ENCODE measurements at places on chromosomes 5 and 9.

DNA sequence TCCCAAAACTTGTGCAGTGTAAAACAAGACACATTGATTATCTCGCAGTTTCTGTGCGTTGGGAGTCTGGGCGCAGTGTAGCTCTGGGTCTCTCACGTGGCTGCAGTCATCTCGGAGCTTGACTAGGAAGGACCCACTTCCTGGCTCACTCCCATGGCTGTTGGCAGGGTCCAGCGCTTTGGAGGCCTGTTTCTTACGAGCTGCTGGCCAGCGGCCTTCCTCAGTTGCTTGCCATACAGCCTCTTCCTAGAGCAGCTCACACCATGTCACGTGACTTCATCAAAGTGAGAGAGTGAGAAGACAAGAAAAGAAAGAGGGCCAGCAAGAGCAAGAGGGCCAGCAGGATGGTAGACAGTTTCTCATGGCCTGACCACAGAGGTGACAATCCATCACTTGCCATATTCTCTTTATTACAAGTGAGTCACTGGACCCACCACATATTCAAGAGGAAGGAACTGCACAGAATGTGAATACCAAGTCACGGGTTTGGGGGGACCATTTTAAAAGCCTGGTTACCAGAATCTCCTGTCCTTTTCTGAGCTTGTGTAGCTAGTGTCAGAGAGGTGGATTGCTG is 36.2 kb downstream of the MCCC2 start:
- H3K4me3 ChIP-seq = no peak overlapping the region
- no peaks in the 10 kb centered on the region for H3K27me3 ChIP-seq
- no peaks in the 10 kb centered on the region for H3K4me1 ChIP-seq
- H3K27ac ChIP-seq = no peak overlapping the region

DNA sequence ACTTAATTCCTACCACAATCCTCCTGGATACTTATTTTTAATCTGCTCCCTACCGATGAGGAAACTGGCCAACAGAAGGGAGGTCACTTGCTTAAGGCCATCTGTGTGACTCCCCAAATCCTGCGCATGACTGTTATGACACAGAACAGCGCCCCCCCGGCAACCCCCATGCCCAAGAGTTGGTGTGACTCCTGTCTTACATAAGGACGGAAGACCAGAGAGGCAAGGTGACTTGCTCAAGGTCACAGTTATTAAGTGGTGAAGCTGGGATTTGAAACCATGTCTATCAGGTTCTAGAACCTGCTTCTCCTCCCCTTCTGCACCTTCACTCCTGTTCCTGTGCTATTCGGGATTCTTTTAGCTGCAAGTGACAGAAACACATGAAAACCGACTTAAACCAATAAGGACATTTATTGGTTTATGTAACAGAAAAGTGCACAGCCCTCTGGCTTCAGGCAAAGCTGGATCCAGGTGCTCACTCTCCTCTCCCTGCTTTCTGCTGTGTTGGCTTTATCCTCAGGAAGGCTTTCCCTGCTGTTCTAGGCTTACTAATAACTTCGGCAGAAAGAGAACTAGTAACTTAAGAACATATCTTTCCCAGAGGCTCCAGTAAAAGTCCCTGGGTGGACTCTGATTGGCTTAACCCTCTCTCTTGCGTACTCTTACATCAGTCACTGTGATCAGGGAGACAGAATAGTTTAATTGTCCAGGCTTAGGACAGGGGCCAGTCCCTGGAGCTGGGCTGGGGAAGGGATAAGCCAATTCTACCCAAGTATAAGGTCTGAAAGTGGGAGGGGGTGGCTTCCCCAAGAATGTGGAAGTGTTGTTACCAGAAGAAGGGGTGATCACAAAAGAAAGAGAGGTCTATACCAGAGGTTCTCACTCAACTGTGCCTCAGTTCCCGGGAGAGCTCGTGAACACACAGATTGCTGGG is 43.7 kb downstream of the FGF18 start:
- no peaks in the 10 kb centered on the region for H3K27me3 ChIP-seq
- no peaks in the 10 kb centered on the region for H3K36me3 ChIP-seq
- peaks cover 6% of the 10 kb centered on the region for H3K4me1 ChIP-seq
- H3K4me3 ChIP-seq = no peak overlapping the region
- H3K27ac ChIP-seq = no peak overlapping the region

DNA sequence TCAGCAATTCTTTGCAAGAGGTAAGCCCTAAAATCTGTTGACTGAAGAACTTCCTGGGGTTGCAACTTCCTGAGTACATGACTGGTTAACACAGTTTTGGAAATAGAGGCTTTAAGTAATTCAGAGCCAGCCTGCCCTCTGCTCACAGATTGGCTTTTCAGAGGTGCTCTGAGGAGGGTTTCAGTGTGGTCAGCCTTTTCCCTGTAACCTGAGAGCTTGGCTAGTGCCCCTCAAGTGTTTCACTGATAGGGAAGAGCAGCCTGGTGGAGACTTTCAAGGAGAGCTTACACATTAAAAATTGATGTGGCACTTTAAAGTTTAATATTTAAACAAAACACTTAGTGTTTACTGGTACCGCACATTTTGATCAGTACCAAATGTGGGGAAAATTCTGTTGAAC is 56.7 kb upstream of the FOXB2 start:
- no peak overlapping the region for H3K4me3 ChIP-seq
- DNase-seq = no peak
- H3K27ac ChIP-seq = no peak overlapping the region
- no peaks in the 10 kb centered on the region for H3K27me3 ChIP-seq
- no peaks in the 10 kb centered on the region for H3K4me1 ChIP-seq

- H3K27ac ChIP-seq = no peak overlapping the region
- no peaks in the 10 kb centered on the region for H3K36me3 ChIP-seq
- no peaks in the 10 kb centered on the region for H3K27me3 ChIP-seq
- no peaks in the 10 kb centered on the region for H3K4me1 ChIP-seq
- no peak for DNase-seq
Observed at GRCh38 chr9:138006576-138007233, 129.1 kb downstream of the CACNA1B start.

DNA sequence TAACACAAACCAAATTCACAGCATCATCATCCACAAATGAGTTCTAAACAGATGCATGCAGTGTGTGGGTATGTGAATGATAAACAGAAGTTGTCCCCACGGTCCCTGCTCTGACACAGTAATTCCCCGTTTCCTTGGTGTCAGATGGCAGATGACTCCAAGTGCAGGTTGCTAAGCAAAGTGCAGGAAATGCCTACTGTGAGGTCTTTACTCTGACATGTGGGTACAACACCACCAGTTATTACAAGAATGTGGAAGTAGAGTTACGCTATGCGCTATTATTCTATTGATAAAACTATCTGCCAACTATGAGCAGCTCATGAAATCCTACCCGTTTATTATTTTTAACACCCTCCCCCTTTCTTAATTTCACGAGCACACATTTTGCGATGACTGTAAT is 448.9 kb downstream of the BNC2 start:
- H3K27me3 ChIP-seq = no peaks in the 10 kb centered on the region
- H3K4me3 ChIP-seq = no peak overlapping the region
- peaks cover 7% of the 10 kb centered on the region for H3K4me1 ChIP-seq
- H3K27ac ChIP-seq = no peak overlapping the region
- H3K36me3 ChIP-seq = no peaks in the 10 kb centered on the region

DNA sequence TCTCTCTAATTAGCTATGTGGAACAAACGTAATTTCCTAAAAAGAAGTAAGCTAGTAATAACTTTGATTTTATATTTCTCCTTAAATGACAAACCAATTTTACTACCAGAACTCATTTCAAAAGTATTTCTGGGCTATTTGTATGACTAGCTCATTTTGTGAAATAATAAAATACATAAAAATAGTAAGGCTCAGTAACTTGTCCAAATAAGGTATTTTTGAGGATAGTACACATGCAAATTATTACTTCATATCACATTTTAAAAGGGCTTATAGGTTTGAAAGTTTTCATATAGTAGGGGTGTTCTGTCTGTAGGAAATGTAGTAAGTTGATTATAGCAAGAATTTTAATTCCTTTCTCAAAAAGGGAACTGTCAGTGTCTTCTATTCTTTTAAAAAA is 26.5 kb downstream of the C9orf85 start:
- no peak for DNase-seq
- H3K4me3 ChIP-seq = no peak overlapping the region
- H3K4me1 ChIP-seq = no peaks in the 10 kb centered on the region
- H3K27ac ChIP-seq = no peak overlapping the region
- no peaks in the 10 kb centered on the region for H3K27me3 ChIP-seq
- no peaks in the 10 kb centered on the region for H3K36me3 ChIP-seq

GRCh38 chr5:168136340-168136739 is 155.1 kb upstream of the WWC1 start:
- H3K4me3 ChIP-seq = no peak overlapping the region
- H3K36me3 ChIP-seq = no peaks in the 10 kb centered on the region
- DNase-seq = no peak
- H3K27ac ChIP-seq = no peak overlapping the region
- H3K4me1 ChIP-seq = peaks cover 14% of the 10 kb centered on the region
- no peaks in the 10 kb centered on the region for H3K27me3 ChIP-seq

DNA sequence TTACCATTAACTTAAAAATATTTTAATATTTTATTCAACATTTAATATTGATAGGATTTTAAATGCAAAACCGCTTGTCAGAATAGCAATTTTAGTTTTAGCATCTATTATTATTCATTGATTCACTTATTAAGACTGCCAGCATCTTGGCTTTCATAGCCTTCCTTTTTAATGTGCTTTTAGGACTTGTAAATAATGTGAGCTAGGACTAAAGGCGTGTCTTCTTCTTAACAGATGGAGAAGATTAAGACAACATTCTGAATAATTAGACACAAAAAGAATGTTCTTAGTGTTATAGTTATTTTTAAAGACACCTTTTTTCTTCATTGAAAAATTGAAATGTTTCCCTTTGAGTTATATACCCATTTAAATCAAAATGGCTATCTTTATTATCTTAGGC is 6.9 kb downstream of the IL31RA start:
- DNase-seq = no peak
- no peak overlapping the region for H3K27ac ChIP-seq
- H3K36me3 ChIP-seq = no peaks in the 10 kb centered on the region
- no peak overlapping the region for H3K4me3 ChIP-seq

- H3K36me3 ChIP-seq = no peaks in the 10 kb centered on the region
- no peak overlapping the region for H3K27ac ChIP-seq
- H3K4me1 ChIP-seq = peaks cover 4% of the 10 kb centered on the region
- no peaks in the 10 kb centered on the region for H3K27me3 ChIP-seq
- no peak for DNase-seq
Observed at GRCh38 chr5:158880483-158881001, 219.2 kb downstream of the EBF1 start.

GRCh38 chr5:10645671-10646070 is 81.8 kb downstream of the ANKRD33B start:
- H3K36me3 ChIP-seq = no peaks in the 10 kb centered on the region
- no peaks in the 10 kb centered on the region for H3K4me1 ChIP-seq
- DNase-seq = no peak
- H3K4me3 ChIP-seq = no peak overlapping the region

DNA sequence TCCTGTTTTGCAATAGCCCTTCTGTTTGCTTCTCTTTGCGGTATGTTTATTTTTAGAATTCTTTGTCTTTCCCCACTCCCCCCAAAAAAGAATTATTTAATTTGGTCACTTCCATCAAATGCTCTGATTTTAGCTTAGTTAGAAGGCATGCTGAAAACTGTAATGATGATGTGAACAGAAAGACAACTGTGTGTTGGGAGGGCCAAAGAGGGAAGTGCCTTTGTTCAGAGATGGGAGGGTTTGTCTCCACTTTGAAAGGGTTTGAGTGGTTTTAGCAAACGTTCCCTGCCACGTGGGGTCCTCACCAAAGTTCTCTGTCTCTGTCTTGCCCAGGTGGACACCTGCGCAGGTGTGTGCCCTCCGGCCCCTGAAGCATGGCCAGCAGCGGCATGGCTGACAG is 41.9 kb downstream of the SYK start:
- H3K4me1 ChIP-seq = no peaks in the 10 kb centered on the region
- peaks cover 16% of the 10 kb centered on the region for H3K27me3 ChIP-seq
- H3K4me3 ChIP-seq = no peak overlapping the region
- no peak for DNase-seq
- no peak overlapping the region for H3K27ac ChIP-seq

GRCh38 chr9:91033797-91034196 is 232.2 kb downstream of the SYK start:
- H3K27ac ChIP-seq = no peak overlapping the region
- DNase-seq = no peak
- no peaks in the 10 kb centered on the region for H3K27me3 ChIP-seq
- no peak overlapping the region for H3K4me3 ChIP-seq

Measured in neuronal stem cell (in vitro differentiated cells).